ENCODE measurements at places on chromosomes 3 and 15.

- no peak for DNase-seq
These were observed 387.9 kb downstream of the GABRG3 start for GRCh38 chr15:27358751-27359434.

GRCh38 chr15:81255958-81256320 is 59.3 kb downstream of the IL16 start:
- DNase-seq: no peak

GRCh38 chr15:64466408-64467141 is 6.2 kb downstream of the ZNF609 start:
- no peak for DNase-seq

GRCh38 chr3:23271876-23272741 is 69.0 kb downstream of the UBE2E2 start:
- no peak for DNase-seq

DNA sequence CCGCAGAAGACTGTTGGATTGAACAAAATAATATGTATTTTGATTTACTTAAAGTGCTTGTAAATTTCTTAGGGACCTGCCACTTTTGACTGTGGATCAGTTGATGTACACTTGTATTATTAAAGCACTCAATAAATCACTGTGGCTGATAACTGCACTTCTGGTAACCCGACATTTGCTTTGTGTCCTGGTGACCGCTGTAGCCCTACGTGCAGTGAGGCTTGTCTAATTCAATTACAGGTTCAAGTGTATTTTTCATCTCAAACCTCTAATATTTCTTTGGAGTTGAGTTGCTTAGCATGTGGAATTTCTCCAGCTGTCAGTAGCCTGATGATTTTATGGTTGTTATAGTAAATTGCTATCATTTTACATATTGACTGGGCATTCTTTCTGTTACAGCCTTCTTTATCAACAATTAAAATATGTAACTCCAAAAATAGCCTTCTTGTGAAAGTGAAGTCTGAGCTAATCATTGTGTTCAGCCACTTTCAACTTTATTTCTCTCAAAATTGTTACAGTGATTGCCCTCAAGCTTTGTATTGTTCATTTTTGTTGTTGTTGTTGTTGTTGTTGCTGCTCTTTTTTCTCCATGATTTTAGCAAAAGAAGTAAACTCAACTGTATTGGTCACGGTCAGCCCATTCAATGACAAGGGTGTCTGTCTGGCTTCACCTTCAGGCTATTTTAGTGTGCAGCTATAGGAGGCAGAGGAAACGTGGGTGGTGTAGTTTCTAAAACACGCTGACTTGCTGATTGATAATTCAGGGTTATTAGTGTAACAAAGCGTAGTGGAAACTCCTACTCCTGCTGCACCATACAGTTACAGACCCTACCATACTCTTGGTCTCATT is 215.1 kb upstream of the UBE2E1 start:
- DNase-seq: no peak

DNA sequence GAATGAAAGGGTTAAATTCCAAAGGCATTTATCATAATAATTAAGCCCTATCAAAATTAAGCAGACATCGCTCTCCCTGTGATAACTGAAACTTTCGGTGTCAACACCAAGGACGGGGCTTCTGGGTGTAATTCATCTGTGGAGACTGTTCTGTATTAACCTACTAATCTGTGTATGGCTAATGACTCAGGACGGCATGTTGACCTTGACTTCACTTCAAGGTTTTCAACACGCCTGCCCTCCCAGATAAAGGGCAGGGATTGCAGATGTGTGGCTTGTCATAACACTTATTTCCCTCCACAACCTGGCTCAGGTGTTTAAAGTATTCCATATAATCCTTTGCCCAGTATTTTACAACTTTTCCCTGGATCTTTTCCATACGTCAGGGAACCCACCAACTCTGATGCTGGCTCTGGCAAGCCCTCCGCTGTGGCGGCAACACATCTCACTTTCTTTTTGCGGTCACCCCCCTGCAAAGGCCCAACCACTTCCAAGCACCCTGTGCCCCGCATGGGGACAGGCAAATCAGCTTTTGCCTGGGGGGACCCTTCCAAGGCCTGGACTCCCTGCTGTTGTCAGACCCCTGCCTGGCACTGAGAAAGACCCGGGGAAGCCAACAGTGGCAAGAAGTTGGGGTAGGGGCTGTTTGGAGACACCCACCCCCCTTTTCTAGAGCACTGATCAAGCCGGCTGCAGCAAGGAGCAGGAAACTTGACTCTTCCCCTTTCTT is 93.2 kb upstream of the MEF2A start:
- DNase-seq: no peak

DNA sequence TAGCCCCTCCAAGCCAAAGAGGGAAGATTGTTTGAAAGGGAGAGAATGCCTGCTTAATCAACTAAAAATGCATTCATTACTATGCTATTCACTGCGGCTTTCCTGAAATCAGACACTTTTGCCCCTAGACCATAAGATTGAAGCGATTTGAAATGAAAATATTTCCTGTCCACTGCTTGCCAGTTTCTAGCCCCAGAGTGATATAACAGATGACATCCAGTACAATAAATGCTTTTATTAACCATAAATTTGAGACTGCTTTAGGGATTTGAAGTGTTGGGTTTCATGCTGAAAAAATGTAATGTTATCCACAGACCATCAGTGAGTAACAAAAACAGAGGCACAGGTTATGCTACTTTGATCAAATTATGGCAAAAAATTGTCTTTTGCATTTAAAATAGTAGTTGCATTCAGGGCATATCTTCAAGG is 14.1 kb downstream of the IL17RD start:
- DNase-seq: no peak

GRCh38 chr3:72246685-72247084 is 461.7 kb upstream of the PROK2 start:
- no peak for DNase-seq

GRCh38 chr3:176439729-176440128 is 757.6 kb downstream of the TBL1XR1 start:
- DNase-seq: no peak

GRCh38 chr3:115912372-115912771 is 289.1 kb downstream of the GAP43 start:
- no peak for DNase-seq
